ENCODE measurements at places on chromosomes 1 and 21.
A peak's percentile ranks its signal among the peaks of the same experiment; 100 is the strongest.

- DNase-seq: peak; percentile 56
These were observed 62.8 kb downstream of the EDEM3 start for GRCh38 chr1:184691719-184692324.

- no peak for DNase-seq
These were observed 18.1 kb downstream of the CYP4B1 start for GRCh38 chr1:46816930-46817329.

- DNase-seq: no peak
These were observed 33.0 kb downstream of the ACOT7 start for GRCh38 chr1:6360517-6361070.

DNA sequence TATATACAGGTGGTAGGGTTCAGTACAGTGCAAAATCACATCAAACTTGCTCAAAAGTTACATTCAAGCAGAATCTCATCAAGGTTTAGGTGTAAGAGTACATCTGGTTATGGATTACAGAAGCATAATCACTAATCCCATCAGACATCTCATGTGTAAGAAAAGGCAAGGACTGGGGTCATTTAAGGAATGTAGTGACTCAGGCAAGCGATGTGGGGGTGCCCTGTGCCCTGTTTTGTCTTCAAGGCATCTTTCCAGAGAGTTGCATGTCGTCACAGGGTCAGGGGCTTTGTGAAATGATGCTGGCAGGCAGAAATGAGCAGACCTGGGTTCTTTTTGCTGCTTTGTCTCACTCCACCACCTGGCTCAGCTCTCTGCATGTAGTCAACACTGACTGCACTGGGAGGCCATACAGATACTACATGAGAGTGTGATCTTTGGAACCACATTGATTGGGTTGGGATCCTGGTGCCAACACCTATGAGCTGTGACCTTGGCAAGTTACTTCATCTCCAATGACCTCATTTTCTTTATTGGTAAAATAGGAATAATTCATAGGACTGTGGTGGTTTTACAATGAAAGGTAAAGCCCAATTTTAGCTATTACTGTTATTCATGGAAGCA is 8.2 kb upstream of the HHIPL2 start:
- DNase-seq: no peak

GRCh38 chr1:19130468-19130867 is 79.6 kb downstream of the UBR4 start:
- no peak for DNase-seq

- no peak for DNase-seq
These were observed 166.7 kb downstream of the SIPA1L2 start for GRCh38 chr1:232463225-232463624.

Data from hindlimb muscle (tissue), 1 donor.